Left kidney (tissue), 8 donors: ENCODE measurements at places on chromosomes 12 and 14. TPM values are rescaled to one million over a fixed set of nuclear protein-coding genes. Genes with fewer than 3 reads are reported as not detected.

C12orf60 gene
- polyA plus RNA-seq, result 5.5 TPM

DNA sequence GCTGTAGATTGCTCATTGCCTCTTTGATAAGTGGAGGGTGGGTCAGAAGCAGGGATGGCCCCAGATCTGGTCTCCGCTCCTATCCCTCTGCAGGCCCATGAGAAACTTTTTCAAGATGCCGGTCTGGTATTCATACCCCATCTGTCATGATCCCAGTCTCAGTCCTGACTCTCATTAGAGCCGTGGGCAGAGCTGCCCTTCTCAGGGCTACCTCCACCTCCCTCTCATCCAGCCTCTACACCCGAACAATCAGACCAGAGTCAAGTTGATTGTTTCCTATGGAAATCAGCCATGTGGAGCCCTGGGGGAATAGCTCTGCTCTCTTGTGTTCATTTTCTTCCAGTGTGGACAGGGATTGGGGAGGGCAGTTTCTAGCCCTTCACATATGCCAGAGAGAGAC, 45.8 kb downstream of the NEUROD4 start:
- no peak for DNase-seq

DNA sequence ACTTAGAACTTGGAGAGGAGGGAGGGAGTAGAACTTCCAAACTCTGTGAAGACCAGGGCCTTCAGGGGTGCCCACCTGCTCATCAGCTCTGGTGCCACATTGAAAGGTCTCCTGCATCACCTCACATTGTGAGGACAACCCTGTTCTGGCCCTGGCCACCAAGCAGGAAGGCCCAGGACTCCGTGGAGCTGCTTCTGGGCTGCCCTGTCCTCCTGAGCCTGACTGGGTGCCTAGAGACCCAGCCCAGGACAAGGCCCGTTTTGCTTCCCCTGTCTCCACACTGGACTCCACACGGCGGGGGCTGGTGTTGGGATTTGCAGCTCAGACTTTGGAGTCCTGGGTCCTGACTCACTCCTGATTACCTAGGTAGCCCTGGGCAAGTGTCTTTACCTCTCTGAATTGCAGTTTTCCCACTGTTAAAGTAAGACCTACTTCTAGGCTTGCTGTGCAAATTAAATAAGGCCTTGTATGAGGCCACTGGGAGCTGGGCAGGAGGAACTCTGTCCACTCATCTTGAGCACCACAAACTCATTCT, 12.5 kb upstream of the KRT82 start:
- no peak for DNase-seq

- no peak for DNase-seq
Measured at GRCh38 chr12:2345902-2346301, 293.1 kb downstream of the CACNA1C start.

PLEKHD1 gene
- polyA plus RNA-seq, result 5.4 TPM

VWF gene
- 8.2 TPM for polyA plus RNA-seq

- DNase-seq, result no peak
Measured at GRCh38 chr12:125121106-125121505, 55.9 kb downstream of the AACS start.

DNA sequence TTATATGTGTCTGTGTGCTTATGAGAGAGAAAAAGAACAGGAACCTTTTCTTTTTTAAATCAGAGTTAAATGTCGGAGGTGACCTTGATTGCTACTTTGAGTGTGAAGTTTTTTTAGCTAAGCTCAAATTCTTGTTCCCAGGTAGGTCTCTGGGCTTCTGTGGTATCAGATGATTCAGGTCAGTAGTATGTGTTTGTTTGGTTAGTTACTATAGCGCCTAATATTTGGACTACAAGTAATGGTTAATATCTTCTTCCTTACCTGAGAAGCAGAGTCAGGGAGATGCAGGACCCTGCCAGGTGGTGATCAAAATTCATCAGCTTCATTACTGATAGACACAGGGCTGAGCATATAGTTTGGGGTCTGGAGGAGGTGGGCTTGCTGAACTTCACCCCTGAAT, 30.8 kb downstream of the ADCK1 start:
- no peak for DNase-seq

OR6C2 gene
- not detected for polyA plus RNA-seq

PTPRR gene
- polyA plus RNA-seq, result 0.60 TPM

GRIP1 gene
- polyA plus RNA-seq, result 26.9 TPM

IL22 gene
- polyA plus RNA-seq, result not detected

- DNase-seq, result no peak
Measured at GRCh38 chr12:53174881-53175491, 5.5 kb upstream of the ZNF740 start.

DNA sequence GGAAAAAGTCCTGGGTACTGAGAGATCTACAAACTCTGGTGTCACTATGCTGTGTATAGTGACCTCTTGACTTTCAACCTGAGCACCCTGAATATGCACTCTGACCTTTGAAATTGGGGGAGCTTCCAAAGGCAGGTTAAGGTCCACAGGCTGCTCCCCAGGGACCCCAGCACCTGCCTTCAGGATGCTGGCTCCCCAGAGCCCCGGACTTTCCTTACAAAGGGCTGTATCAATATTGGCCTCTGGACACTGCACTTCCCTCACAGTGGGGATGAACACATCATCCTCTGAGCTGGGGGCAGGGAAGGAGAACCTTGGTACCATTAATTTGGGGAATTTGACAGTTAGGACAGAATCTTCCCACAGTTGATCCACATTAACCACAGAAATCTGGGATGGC, 14.3 kb downstream of the PLD4 start:
- DNase-seq, result no peak

SLC25A21 gene
- 4.4 TPM for polyA plus RNA-seq

ACSS3 gene
- 27.4 TPM for polyA plus RNA-seq

DNA sequence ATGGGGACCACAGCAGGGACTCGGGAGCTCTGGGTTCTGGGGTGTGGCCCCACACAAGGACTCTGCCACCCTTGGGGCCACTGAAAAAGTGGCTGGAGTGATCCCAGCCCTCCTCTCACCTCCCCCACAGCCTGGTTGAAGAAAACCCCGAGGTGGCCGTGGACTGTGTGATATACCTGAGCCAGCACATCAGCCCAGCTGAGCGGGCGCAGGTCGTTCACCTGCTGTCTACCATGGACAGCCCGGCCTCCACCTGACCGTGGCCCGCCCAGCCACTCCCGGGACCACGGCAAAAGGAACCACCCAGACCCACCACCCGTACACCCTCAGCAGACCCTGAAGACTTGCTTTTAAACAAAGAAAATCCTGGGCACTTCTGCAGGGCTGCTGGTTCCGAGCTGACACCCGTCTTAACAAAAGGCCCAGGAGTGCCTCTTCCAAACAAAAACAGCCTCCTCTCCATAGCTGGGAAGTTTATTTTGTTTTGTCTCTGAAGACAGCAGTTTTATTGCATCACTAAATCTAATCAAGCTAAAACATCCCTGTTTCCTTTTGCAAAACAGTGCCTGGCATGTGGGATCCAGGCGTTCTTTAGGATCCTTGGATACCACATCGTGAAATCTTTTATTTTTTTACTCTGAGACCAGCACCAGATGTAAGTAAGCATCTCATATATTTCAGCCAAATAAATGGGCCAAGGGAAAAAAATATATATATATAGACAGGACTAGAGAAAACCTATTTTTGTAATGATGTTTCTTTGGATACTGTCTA, 42.8 kb downstream of the FOXN4 start:
- no peak for DNase-seq

STXBP6 gene
- polyA plus RNA-seq, result 9.8 TPM

GRCh38 chr12:75721796-75722195, 210.4 kb upstream of the KRR1 start:
- DNase-seq, result no peak

GRCh38 chr12:851913-852312, 97.6 kb downstream of the RAD52 start:
- DNase-seq, result no peak

GRCh38 chr12:3003357-3003992, 44.3 kb downstream of the TEAD4 start:
- no peak for DNase-seq

GLIPR1L2 gene
- 2.6 TPM for polyA plus RNA-seq

DNA sequence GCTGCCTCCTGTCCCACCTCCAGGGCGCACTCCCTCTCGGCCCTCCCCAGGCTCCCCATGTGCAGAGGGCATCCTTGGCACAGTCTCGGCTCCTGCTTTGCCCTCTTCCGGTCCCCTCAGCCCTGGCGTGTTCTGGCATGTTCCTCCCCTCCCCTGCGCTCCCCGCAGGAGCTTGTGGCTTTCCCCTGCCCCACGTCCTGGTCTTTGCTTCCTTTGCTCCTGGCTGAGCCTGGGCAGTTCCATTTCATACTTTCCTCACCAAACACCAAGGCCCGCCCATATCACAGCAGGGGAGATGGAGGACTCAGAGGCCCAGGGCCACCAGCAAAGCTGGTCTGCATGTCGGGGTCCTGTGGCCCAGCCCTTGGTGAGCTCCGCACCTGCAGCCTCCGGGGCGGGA, 56.0 kb downstream of the FBRSL1 start:
- no peak for DNase-seq
